ENCODE measurements at places on chromosomes 16 and 17.

DNA sequence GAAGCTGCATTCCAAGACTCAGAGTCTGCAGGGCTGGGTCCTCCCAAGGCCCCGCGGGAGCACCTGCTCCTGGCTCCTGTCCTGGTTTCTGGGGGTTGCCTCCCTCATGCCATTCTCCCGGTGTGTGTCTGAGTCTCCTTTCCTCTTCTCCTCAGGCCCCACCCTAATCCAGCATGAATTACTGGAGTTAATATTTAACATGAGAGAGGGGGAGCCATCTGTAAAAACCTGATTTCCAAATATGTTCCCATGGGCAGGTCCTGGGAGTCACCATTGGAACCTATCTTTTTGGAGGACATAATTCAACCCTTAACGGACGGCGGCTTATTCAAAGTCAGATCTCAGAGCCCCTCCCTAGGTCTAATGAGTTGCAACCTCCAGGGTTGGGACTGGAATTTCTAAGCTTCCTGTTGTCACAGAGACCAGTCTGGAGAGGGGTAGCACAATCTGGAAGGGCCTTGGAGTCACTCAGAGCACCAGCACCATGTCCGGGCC, 5.4 kb downstream of the C17orf99 start:
- no peak for ATAC-seq

GRCh38 chr17:74213861-74214391, 555 bp downstream of the TTYH2 start:
- ATAC-seq = no peak

- no peak for ATAC-seq
Observed at GRCh38 chr16:56108724-56109123, 82.6 kb upstream of the GNAO1 start.

GRCh38 chr17:3039736-3040135, 23.7 kb downstream of the OR1D5 start:
- ATAC-seq = no peak

- no peak for ATAC-seq
Observed at GRCh38 chr17:6541886-6542285, 14.5 kb downstream of the PITPNM3 start.

- ATAC-seq = peak; percentile 54
Observed at GRCh38 chr16:58732545-58733247, 1.4 kb downstream of the GOT2 start.

DNA sequence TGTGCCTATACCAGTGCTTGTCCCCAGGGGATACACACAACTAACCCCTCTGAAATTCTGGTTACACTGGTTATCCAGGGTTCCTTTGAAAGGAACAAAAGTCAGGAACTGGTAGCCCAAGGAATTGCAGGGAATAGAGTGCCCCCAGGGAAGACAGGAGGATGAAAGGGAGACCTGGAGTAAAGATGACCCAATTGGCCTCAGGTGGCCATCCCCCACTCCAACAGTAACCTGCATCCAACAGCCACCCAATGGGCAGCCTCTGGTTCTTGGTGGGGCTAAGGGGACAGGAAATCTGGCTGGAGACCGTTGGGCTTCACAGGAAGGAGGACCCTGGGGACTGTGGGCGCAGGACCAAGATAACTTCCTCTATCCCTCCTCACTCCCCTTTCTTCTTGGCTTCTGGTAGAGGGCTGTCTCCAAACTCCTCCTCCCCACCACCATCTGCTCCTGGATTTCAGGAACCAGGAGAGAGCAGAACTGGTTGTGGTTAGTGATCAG, 826 bp upstream of the MPO start:
- no peak for ATAC-seq

- ATAC-seq = no peak
Observed at GRCh38 chr17:7080456-7081041, 498 bp upstream of the CLEC10A start.

GRCh38 chr17:7651665-7652387, 1.1 kb downstream of the ATP1B2 start:
- no peak for ATAC-seq

DNA sequence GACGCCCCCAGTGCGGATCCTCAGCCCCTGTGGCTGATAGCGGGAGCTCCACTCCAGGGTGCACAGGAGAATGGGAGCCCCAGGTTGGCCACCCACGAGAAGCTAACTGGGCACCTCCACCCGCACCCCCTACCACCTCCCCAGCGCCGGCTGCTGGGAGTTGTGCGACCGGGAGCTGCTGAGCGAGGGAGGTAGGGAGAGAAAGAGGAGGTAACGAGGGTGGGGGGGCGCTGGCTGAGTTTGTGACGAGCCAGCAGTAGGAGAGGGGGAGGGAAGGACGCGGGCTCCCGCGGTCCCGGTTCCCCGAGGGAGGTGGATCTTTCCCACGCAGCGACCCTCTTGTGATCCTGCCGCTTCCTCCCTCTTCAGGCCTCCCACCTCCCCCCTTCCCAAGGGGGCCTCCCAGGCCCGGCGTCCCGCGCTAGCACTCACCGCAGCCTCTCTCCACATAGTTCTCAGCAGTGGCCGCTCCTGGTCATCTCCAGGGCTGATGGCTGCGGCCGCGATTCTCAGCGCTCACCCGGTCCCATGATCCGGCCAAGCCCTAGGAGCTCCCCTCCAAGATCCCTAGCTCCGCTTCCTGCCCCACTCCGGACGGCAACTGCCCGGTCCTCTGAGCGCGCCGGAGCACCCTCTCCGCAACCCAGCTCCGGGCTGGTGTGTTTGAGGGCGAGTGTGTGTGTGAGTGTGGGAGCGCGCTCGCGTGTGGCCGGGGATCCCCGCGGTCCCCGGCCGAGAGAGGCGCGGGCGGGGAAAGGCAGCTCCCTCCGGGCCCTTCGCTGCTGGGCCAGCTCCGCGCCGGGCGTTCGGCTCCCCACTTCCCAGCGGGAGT, at the start of gene GRIN2A:
Gene GRIN2A, minus strand, starts transcription at position 207 of the 832 bp plus-strand sequence. CDS start 2,017 bp downstream, outside the sequence.
- peak; percentile 77 for ATAC-seq

DNA sequence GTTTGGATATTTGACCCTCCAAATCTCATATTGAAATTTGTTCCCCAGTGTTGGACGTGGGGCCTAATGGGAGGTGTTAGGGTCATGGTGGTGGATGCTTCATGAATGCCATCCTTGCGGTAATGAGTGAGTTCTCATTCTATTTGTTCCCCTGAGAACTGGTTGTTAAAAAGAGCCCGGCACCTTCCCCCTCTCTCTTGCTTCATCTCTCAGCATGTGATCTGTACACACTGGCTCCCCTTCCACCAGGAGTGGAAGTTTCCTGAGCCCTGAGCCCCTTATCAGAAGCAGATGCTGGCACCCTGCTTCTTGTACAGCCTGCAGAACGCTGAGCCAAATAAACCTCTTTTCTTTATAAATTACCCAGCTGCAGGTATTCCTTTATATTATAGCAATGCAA, 25.6 kb downstream of the PIK3R6 start:
- ATAC-seq = no peak

DNA sequence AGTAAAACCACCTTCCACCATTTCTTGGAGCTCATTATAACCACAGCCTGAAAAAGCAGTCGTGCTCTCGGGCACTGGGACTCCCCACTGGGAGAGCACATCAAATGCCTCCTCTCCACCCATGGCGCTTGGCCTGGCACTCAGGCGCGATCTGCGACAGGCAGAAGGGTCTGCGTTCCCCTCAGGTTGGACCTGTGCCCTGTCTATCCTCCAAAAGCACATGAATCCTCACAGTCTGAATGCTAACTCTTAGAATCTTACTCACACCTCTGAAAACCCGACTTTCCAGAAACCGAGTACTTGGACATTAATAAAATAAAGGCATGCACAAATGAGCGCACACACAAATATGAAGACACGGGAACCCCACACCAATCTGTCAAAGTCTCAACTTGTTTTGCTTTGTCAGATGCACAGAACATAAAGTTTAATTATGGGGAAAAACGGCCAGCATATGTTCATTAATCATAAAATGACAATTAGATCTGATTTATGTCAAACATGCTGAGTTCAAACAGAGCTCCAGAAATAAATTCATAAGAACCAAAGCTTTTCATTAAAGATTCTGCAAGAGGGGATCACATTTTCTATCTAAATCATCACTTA, 20.5 kb upstream of the FAAP100 start:
- ATAC-seq = no peak

DNA sequence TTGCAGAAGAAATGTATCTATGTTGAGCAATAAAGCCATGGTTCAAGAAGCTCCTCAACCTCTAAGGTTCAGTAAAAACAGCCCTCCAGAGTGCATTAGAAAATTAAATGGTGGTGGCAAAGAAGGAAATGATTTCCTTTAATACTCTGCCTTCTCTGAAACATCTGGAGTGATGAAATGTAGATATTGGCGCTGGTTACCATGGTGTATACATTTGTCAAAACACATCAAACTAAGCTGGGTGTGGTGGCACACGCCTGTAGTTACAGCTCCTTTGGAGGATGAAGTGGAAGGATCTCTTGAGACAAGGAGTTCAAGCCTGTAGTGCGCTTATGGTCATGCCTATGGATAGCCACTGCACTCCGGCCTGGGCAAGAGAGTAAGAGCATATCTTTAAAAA, 6.0 kb downstream of the CAPNS2 start:
- no peak for ATAC-seq

GRCh38 chr17:19833914-19834313, 33.8 kb downstream of the ULK2 start:
- no peak for ATAC-seq

GRCh38 chr16:88628512-88628974, 9.8 kb upstream of the IL17C start:
- ATAC-seq = no peak

GRCh38 chr17:45398800-45399199, 33.9 kb downstream of the ARHGAP27 start:
- no peak for ATAC-seq

DNA sequence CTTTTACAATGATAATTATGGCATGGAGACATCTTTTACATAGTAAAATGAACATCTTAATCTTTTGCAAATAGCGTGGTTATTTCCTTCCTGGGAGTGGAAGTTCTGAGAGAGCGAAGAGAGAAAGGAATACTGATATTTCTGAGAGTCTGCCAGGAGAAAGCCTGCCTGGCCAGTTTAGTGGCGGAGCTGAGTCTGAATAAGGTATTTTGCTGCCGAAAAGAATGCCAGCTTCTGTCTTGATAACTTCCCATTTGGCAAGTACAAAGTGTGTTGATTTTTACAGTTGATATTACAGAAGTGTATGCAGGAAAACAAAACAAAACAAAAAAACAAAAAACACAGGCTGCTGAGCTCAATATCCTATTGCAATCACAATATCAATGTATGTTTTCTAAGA, 55.9 kb downstream of the KCNJ2 start:
- no peak for ATAC-seq

DNA sequence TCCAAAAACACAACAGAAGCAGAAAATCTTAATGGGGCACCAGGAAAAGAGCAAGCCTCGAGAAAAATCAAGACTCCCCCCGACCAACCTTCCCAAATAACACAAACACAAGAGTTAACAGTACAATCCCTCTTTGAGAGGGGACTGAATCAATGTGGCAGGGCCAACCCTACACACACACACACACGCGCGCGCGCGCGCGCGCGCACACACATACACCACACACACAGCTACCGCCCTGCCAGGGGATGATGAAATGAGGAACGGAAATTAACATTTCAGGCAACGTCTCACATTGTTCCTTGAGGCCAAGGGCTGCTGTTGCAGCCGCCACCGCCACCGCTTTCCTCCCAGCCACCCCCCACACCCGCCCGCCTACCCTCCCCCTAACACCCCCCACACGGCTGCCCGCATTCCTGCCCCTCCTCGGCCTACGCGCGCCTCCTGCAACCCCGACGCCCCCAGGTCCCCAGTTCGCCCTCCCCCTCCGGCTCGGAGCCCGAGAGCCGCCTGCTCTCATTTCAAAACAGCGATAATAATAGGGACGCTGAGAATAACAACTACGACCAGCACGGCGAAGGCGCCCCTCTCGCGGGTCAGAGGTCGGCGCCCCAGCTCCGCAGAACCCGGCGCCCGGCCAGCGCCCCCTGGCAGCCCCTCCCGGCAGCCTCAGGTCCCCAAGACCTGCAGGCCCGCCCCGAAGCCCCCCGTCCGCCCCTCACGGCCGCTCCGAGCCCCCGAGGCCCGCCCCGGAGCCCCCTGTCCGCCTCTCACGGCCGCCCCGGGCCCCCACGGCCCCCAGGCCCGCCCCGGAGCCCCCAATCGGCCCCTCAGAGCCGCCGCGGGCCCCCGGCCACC, 1.1 kb downstream of the ANKRD11 start:
- peak; percentile 57 for ATAC-seq
